ENCODE measurements at places on chromosomes 1 and 21. TPM values are rescaled to one million over a fixed set of nuclear protein-coding genes. Genes with fewer than 3 reads are reported as not detected.
A peak's percentile ranks its signal among the peaks of the same experiment; 100 is the strongest.

Gene RPS8
- 3,218 TPM for total RNA-seq

- H3K36me3 ChIP-seq: peaks cover 2% of the 10 kb centered on the region
- H3K4me1 ChIP-seq: peaks cover 25% of the 10 kb centered on the region
- H3K4me3 ChIP-seq: no peak overlapping the region
- H3K27me3 ChIP-seq: no peaks in the 10 kb centered on the region
- DNase-seq: no peak
Measured at GRCh38 chr1:227774821-227775661, 39.8 kb downstream of the SNAP47 start.

DNA sequence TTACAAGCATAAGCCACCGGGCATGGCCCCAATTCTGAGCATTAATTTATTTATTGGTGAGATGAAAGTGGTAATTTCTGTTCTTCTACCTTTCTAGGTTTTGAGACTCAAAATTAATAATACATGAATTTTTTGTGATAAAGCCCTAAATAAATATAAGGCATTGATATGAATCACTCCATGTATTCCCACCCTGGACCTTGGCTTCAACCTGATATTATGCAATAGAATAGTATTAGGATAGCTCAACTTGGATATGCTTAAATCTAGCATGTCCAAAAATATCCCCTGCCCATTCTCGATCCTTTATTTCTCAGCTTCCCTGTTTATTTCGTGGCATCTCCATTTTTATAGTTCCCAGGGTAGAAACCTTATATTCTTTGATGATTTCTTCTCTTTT is 2.5 kb downstream of the AGL start:
- H3K36me3 ChIP-seq: peaks cover 23% of the 10 kb centered on the region
- no peaks in the 10 kb centered on the region for H3K27me3 ChIP-seq
- H3K4me1 ChIP-seq: peaks cover 21% of the 10 kb centered on the region
- DNase-seq: no peak
- H3K27ac ChIP-seq: no peak overlapping the region
- H3K4me3 ChIP-seq: no peak overlapping the region

- H3K27me3 ChIP-seq: no peaks in the 10 kb centered on the region
- no peaks in the 10 kb centered on the region for H3K4me1 ChIP-seq
- peaks cover 2% of the 10 kb centered on the region for H3K36me3 ChIP-seq
- no peak for DNase-seq
Measured at GRCh38 chr1:6386371-6386949, 7.1 kb downstream of the ACOT7 start.

DNA sequence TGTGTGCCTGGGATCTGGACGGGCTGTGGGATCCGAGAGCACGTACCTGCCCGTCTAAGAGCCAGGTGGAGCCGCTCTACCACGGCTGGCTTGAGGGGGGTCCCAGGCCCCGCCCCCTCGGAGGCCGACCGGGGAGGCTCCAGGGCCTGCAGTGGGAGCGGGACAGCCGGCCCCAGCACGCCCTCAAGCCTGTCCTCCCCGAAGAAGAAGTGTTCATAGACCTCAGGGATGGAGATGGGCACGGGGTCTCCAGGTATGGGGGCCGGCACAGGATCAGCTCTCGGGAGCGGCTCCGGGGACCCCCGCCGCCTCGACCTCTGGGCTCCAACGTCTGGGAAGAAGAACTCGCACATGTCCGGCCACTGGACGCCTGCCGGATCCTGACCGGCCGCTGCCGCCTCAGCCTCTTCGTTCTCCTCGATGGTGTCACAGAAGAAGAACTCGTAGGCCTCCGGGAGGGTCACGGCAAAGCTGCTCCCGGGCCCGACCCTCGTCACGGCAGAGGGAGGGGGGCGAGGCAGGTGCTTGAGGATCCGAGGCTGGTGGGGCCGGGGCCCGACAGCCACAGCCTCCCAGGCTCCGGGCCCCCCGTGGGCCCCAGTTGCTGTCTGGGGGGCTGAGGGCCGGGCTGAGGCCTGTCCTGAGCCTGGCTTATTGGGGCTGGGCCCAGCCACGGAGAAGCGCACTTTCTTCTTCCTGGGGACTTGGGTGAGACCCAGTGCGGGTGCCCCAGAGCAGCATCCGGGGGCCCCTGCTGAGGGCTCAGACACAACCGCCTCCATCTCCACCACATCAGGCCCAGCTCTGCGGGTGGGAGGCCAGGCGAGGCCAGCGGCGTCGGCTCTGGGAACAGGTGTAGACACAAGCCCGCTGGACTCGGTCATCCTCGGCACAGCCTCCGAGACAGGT is 2.8 kb downstream of the PERM1 start:
- H3K27ac ChIP-seq: no peak overlapping the region
- no peak overlapping the region for H3K4me3 ChIP-seq
- H3K27me3 ChIP-seq: peaks cover 21% of the 10 kb centered on the region
- peaks cover 4% of the 10 kb centered on the region for H3K4me1 ChIP-seq
- DNase-seq: no peak

- DNase-seq: no peak
- no peak overlapping the region for H3K4me3 ChIP-seq
- H3K36me3 ChIP-seq: no peaks in the 10 kb centered on the region
- H3K27ac ChIP-seq: no peak overlapping the region
- H3K27me3 ChIP-seq: no peaks in the 10 kb centered on the region
Measured at GRCh38 chr21:39055167-39055767, 128.0 kb downstream of the PSMG1 start.

DNA sequence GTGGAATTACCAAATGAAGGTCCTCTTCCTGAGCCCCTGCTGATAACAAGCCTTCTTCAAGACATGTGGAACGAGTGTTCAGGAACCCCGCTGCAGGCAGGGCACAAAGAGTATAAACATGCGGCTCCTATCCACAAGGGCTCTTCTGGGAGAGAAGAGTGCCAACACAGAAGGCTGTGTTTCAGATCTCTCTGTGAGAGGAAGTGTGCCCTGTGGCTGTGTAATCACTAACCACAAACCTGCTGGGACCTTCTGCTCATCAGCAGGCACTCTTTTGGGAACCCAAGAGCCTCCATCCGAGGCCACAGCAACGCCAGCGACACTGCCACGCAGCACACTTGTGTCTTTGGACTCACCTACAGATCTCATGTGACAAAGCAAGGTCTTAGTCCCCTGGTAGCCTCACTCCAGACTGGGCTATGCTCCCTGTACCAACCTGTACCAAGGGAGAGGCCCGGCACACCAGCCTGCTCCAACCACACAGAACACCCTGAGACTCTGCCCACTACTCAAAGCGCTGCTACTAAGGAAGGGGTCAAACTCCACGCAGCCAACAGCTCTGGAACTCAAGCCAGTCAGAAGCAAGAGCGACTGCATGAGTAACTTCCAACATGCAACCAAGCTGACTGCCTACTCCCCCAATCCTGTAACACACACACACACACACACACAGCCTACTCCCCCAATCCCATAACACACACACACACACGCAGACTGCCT is 7.8 kb downstream of the PTTG1IP start:
- peak overlapping the region; percentile 91 for H3K27ac ChIP-seq
- H3K4me3 ChIP-seq: peak overlapping the region; percentile 31
- peak; percentile 56 for DNase-seq
- H3K36me3 ChIP-seq: peaks cover 36% of the 10 kb centered on the region

Gene GUCA2A
- not detected for total RNA-seq

GRCh38 chr1:219941179-219942118 is 13.1 kb upstream of the SLC30A10 start:
- H3K27ac ChIP-seq: no peak overlapping the region
- H3K27me3 ChIP-seq: peaks cover 24% of the 10 kb centered on the region
- no peaks in the 10 kb centered on the region for H3K36me3 ChIP-seq
- H3K4me1 ChIP-seq: no peaks in the 10 kb centered on the region
- no peak overlapping the region for H3K4me3 ChIP-seq
- no peak for DNase-seq

GRCh38 chr1:234065794-234066447 is 161.4 kb downstream of the SLC35F3 start:
- no peak overlapping the region for H3K4me3 ChIP-seq
- H3K36me3 ChIP-seq: no peaks in the 10 kb centered on the region
- peak; percentile 86 for DNase-seq
- no peaks in the 10 kb centered on the region for H3K4me1 ChIP-seq

GRCh38 chr1:11806307-11806936 is 431 bp downstream of the CLCN6 start:
- peak overlapping the region; percentile 89 for H3K27ac ChIP-seq
- H3K27me3 ChIP-seq: no peaks in the 10 kb centered on the region
- peak overlapping the region; percentile 90 for H3K4me3 ChIP-seq
- H3K36me3 ChIP-seq: peaks cover 11% of the 10 kb centered on the region

- H3K36me3 ChIP-seq: no peaks in the 10 kb centered on the region
- peaks cover 14% of the 10 kb centered on the region for H3K4me1 ChIP-seq
- H3K27ac ChIP-seq: no peak overlapping the region
- H3K27me3 ChIP-seq: peaks cover 45% of the 10 kb centered on the region
Measured at GRCh38 chr1:168134132-168134531, 2.6 kb downstream of the GPR161 start.

Gene FCN3
- not detected for total RNA-seq

DNA sequence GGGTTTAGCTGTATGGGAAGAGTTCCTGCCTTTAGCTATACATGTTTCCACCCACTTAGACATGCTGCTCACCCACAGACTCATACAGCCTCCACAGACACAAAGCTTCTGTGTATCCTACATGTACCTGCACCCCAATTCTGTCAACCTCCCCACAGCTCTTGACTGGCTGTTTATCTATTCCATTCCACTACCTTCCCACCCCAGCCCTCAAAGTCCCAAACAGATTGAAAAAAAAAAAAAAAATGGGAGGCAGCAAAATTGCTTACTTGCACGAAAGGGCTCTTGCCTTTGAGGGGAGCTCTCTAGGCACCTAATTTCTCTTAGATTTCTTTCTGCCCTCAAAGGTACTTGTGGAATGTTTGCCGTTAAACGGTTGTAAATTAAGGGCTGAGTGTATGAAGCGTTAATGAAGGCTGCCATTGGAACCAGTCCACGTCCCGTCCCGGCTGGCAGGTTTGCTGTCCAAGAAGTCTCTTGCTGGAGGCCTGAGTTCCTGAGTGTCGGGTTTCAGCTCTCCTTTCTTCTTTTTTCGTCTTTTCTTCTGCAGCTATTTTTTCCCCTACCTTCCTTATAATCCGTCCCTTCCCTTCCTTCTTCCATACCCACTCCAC is 43.6 kb downstream of the PBX1 start:
- no peaks in the 10 kb centered on the region for H3K4me1 ChIP-seq
- no peak overlapping the region for H3K4me3 ChIP-seq
- H3K36me3 ChIP-seq: no peaks in the 10 kb centered on the region
- H3K27me3 ChIP-seq: peaks cover 4% of the 10 kb centered on the region

GRCh38 chr1:180930687-180931086 is 18.0 kb downstream of the KIAA1614 start:
- no peak for DNase-seq
- peaks cover 3% of the 10 kb centered on the region for H3K27me3 ChIP-seq
- H3K4me3 ChIP-seq: no peak overlapping the region
- H3K27ac ChIP-seq: no peak overlapping the region
- H3K4me1 ChIP-seq: peaks cover 12% of the 10 kb centered on the region

Gene PRDX6
- 165 TPM for total RNA-seq

Gene ELAVL4
- not detected for total RNA-seq

- H3K4me1 ChIP-seq: peaks cover 23% of the 10 kb centered on the region
- H3K27ac ChIP-seq: no peak overlapping the region
- DNase-seq: no peak
- peaks cover 62% of the 10 kb centered on the region for H3K27me3 ChIP-seq
- peaks cover 15% of the 10 kb centered on the region for H3K36me3 ChIP-seq
Measured at GRCh38 chr1:63326473-63327380, 4.4 kb downstream of the FOXD3 start.

- peak overlapping the region; percentile 98 for H3K27ac ChIP-seq
- peaks cover 51% of the 10 kb centered on the region for H3K36me3 ChIP-seq
- H3K4me3 ChIP-seq: peak overlapping the region; percentile 100
- peaks cover 54% of the 10 kb centered on the region for H3K4me1 ChIP-seq
- no peak for DNase-seq
Measured at GRCh38 chr1:32816676-32817158, 441 bp downstream of the YARS1 start.

DNA sequence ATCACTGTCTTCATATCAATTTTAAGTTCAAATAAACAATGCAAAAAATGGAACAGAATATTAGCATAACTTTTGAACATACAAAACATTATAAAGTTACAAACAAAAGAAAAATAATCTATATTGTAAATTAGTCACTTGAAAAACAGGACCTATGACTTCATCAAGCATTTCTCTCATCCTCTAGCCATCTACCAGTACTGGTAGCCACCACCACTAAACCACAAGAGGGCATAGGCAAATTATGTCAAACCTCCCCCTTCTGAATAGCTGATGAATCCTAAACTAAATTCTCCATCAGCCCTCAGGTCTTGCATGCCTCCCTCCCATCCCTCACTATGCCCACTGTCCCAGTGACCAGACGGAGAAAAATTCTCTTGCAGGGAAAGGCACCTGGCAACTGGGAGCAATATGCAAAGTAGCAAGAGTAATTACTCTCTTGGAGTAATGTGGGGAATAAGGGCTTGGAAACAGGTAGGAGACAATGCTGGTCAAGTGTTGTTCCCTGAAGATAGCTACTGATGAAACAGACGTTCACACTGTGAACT is 37.1 kb downstream of the SSX2IP start:
- H3K27me3 ChIP-seq: no peaks in the 10 kb centered on the region
- no peak overlapping the region for H3K4me3 ChIP-seq
- H3K36me3 ChIP-seq: peaks cover 29% of the 10 kb centered on the region
- no peak for DNase-seq
- no peak overlapping the region for H3K27ac ChIP-seq

Gene FCGR3B
- total RNA-seq: not detected

DNA sequence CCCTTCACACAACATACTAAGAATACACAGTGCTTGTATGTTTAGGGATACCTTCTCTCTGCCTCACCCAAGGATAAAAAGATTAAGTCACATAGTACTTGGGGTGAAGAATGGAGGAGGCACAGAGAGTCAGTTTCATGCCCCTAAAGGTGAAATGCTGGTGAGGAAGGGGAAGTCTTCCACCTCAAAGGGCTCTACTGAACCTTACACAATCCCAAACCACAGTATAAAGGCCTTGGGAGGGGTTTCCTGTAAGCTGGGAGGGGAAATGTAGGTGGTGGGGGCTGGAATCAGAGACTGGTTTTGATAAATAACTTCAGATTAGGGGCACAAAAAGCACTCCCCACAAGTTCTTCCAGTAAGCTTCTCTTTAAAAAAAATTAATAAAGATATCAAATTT is 3.5 kb downstream of the MINDY1 start:
- peaks cover 2% of the 10 kb centered on the region for H3K36me3 ChIP-seq
- peak overlapping the region; percentile 42 for H3K27ac ChIP-seq
- DNase-seq: no peak
- H3K4me3 ChIP-seq: peak overlapping the region; percentile 12
- H3K4me1 ChIP-seq: peaks cover 72% of the 10 kb centered on the region

Gene SLC44A3
- not detected for total RNA-seq

DNA sequence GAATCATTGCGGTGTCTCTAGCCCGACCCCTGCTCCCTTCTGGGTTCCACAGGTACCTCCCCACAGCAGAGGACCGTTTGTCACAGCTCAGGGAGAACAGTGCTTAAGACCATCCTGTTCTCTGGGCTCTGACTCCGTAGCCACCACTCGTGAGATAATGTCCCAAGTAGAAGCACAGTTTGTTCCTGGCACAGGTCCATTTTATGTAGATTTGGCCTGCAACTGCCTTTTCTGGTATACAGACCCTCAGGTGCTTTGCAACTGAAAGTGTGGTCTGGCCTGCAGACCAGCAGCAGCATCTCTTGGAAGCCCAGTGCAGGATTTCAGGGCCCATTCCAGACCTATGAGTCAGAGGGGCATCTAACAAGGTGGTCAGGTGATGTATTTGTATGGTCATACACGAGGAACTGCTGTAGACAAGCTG is 28.4 kb upstream of the TMEM125 start:
- H3K27ac ChIP-seq: no peak overlapping the region
- no peak for DNase-seq
- H3K27me3 ChIP-seq: no peaks in the 10 kb centered on the region
- H3K4me3 ChIP-seq: no peak overlapping the region
